ENCODE measurements at places on chromosomes 3 and 15.

- DNase-seq, result no peak
These were observed 86.3 kb downstream of the PPM1L start for GRCh38 chr3:160842021-160843005.

GRCh38 chr15:66580643-66581042, 14.8 kb upstream of the LCTL start:
- no peak for DNase-seq

DNA sequence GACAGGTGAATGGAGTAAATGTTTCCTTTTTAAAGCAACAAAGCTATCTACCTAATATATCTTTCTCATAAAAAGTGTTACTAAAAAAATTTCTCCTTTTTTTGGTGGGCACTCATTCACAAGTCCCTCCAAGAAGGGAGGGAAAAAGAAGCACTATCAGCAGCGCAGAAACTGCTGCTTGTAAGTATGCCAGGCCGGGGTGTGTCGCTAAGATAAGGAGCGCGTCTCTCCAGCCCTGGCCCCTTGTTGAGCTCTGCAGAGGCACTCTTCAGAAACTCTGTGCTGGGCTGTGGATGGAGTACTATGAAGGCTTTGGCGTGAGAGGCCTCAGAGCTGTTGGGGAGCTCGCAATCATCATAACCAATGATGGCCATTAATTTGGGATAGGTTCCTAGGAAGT, 49.1 kb downstream of the ZDHHC3 start:
- DNase-seq, result no peak

DNA sequence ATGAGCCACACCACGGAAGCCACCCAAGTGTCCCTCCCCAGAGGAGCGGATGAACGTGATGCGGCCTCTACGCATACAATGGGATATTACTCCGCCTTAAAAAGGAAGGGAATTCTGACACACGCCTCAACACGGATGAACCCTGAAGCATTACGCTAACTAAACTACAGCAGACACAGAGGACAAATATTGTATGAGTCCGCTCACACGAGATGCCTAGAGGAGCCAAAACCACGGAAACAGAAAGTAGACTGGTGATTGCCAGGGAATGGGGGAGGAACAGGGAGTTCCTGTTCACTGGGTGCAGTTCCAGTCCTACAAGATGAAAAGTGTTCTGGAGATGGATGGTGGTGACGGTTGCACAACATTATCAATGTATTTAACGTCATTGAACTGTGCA, 32.7 kb downstream of the SRGAP3 start:
- DNase-seq, result no peak

GRCh38 chr3:45864760-45865519, 21.4 kb upstream of the CCR9 start:
- no peak for DNase-seq

DNA sequence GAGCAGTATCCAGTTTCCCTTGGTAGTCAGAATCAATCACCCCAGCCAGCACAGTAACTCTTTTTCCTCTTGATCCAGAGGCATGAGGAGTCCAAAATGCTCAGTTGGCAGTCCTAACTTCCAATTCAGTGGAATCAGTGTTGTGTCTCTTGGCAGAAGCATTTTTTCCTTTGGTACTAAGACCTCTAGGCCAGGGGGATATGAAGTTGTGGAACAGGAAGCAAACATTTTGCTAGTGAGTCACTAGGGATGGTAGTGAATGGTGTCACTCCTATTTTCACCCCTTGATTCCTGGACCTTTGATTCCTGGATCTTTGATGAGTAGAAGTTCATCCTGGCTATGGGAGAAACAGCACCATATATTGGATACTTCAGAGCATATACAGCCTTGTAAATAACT, 70.5 kb upstream of the ALDH1A3 start:
- no peak for DNase-seq

DNA sequence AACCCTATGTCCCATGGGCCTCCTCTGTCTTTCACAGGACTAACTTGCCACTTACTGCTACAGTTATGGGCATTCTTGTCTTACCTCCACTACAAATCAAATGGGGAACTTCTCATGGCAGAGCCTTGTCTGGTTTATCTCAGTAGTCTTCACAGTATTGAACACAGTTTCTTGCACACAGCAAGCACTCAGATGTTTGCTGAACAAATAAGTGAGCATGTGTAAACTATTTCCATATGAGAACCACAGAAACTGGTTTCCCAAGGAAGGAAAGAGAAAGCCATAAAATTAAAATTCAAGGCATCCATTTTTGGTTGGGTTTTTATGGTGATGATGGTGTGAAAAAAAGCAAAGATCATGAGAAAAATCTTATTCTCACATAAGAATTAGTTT, 189.2 kb downstream of the MEX3B start:
- no peak for DNase-seq

DNA sequence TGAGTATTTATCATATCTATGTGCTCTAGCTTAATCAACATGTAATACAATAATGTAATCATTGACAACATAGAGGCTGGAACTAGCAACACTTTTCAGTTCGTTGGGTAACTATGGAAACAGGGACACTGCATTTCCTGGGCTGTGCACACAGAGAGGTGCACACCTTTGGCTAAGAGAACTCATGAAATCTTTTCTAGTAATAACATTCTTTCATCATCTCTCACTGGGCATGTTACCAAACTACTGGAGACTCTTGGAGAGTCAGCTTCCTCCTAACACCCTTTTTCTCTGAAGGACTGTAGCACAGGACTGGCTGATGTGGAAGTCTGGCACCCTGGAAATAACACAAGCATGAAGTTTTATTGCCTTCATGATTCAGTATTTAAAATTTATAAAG, 135.6 kb downstream of the KCNMB2 start:
- DNase-seq, result no peak

GRCh38 chr3:47571391-47572175, 7.1 kb downstream of the CSPG5 start:
- DNase-seq, result no peak
